Stomach (tissue), 19 donors: ENCODE measurements at places on chromosomes 5 and 9. TPM values are rescaled to one million over a fixed set of nuclear protein-coding genes. Genes with fewer than 3 reads are reported as not detected.
A peak's percentile ranks its signal among the peaks of the same experiment; 100 is the strongest.

Gene EXOSC3
- 55.3 TPM for total RNA-seq

Gene PLAC8L1
- not detected for total RNA-seq

Gene ECSCR
- 15.2 TPM for total RNA-seq

Gene GTF2H2C
- 55.1 TPM for total RNA-seq

Gene LCN15
- not detected for total RNA-seq

Gene C7
- total RNA-seq = 167 TPM

Gene OSMR
- 12.3 TPM for total RNA-seq

Gene UNC13B
- total RNA-seq = 68.7 TPM

Gene ORM2
- total RNA-seq = not detected

- DNase-seq = no peak
Observed at GRCh38 chr9:113522419-113522818, 58.9 kb downstream of the RGS3 start.

- DNase-seq = no peak
Observed at GRCh38 chr9:79116041-79116440, 455.7 kb upstream of the TLE4 start.

- no peak for DNase-seq
Observed at GRCh38 chr5:110063640-110064602, 374.2 kb downstream of the MAN2A1 start.

DNA sequence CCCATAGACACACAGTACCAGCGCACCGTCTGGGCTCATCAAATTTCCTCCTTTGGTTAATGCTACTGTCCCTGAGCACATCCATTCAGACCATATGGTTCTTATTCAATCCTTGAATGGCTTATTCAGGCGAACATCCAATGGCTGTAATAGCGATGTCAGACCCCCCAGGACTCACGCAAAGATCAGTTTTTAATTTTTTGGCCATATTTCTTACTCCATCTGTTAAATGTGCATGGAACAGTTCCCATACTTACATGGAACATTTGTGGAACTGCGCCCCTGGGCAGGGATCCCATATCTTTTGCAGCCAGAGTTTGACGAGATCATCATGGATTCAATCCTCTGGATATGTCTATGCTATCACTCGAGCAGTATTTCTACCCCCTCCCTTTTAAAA, 213.2 kb downstream of the ADAMTS6 start:
- no peak for DNase-seq

GRCh38 chr5:152462021-152462721, 57.1 kb upstream of the NMUR2 start:
- DNase-seq = no peak

DNA sequence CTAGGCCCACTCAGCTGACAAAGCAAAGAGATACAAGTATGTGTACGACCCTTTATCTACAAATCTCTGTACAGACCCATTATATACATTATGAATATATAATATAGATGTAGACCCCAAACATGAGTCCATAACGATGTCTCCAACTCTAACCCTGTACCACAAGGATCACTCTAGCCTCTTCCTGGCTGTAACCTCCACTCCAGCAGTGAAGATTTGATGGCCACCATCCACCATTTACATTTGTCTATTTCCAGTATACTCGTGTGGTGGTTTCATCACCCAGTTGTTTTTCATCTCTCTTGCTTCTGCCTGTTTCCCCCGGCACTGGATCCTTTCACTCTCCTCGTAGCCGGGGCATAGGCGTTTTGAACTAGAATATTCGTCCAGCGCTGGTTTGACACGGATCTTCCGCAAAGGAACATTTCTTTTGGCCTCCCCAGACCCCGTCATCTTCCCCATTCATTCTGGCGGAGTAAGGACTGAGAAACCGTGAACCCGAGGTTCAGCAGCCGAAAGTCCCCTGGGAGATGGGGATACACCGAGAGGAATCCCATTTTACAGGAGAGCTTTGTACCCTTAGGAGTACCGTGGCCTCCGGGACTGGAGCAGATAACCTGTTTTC, 828 bp upstream of the TRIO start:
- no peak for DNase-seq

DNA sequence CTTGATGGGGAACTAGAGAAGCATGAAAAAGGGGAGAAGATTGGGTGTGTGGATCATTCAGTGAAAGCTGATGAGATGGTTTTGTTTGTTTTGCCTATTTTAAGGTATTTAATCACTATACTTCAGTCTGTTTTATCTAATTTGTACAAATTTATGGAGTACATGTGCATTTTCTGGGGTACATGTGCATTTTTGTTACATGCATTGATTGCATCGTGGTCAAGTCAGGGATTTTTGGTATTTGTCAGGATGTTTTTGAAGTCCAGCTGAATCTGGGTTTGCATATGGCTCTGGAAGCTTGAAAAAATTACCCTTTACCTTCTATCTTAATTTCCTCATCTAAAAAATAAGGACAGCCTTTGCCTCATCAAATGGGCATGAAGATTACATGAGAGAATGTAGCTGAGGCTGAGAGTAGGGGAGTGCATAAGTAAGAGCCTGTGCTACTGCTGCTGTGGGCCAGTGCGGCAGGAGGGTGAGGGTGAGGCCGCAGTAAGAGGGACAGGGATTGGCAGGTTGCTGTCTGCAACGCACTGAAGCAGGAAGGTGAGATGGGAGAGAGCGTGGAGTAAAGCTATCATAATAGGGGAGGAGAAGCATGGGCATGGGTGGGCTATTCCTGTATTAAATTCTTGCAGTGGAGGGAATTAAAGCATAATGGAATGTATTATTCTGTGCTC, 139.8 kb downstream of the NPR3 start:
- DNase-seq = no peak

GRCh38 chr9:107948601-107949000, 459.0 kb upstream of the KLF4 start:
- no peak for DNase-seq

DNA sequence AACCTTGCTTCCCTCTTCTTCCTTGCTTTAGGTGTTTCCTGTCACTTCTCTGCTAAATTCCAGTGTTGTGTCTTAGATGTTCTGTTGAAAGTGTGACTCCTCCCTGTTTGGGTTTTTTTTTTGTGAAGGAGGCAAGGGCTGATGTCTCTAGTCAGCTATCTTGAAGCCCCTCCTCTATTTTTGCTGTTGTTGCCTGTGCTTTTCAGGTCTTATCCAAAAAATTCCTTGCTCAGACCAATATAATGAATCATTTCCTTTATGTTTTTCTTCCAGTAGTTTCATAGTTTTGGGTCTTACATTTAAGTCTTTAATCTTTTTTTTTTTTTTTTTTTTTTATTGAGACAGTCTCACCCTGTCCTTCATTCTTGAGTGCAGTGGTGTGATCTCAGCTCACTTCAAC, 22.3 kb downstream of the RIC1 start:
- DNase-seq = no peak

- DNase-seq = no peak
Observed at GRCh38 chr9:87223392-87224246, 274.0 kb upstream of the DAPK1 start.

GRCh38 chr9:93194221-93194625, 10.3 kb downstream of the WNK2 start:
- no peak for DNase-seq

GRCh38 chr9:96636368-96636767, 16.7 kb upstream of the CDC14B start:
- DNase-seq = no peak

DNA sequence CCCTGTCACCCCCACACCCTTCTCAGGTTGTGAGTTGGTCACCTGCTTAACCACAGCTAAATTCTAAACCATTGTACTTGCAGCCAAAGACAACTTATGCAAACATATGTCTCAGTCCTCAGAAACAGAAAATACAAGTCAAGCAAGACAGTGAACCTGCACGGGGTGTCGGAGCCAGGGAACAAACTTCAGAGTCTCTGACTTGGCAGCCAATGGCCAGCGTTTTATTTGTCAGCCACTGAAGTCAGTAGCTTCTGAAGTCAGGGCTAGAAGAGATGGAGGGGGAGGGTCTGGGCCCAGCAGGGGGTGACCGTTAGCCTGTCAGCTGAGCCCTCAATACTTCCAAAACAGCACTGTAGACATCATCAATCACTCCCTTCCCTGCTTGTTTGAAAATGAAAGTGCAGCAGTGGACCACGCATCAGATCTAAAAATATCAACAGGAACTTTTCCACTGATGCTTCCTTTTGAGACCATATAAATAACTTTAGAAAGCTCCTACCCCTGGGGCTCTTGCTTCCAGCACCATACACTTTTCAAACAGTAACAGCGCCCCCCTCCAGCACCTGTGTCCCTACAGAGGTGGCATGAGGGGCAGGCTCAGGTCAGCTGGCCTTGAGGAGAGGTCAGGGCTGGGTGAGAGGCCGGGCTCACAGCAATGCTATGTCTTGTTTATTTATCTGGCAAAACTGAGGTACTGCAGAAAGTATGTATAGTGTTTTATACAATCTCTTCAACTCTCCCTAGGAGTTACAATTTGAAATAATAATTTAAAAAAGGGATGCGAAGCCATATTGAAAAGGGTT, 142.5 kb downstream of the ACER2 start:
- no peak for DNase-seq

DNA sequence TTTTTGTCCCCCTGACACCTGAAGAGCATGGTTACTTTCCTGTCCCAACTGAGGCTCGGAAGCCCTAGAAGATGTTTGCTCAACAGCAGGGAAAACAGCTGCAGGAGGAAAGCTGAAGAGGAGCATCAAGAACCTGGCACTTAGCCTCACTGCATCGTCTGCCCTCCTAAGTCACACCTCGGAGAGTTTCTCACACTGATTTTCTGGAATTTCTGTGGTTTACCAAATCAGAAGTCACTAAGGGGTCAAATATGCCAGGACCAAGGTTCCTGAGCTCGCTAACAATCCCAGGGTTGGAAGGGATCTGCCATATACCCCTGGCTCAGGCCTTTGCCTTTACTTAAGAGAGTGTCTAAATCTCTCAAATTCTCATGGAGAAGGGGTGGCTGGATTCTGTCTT, 5.3 kb downstream of the IL12B start:
- no peak for DNase-seq

- no peak for DNase-seq
Observed at GRCh38 chr9:22143799-22144625, 134.9 kb upstream of the CDKN2B start.

DNA sequence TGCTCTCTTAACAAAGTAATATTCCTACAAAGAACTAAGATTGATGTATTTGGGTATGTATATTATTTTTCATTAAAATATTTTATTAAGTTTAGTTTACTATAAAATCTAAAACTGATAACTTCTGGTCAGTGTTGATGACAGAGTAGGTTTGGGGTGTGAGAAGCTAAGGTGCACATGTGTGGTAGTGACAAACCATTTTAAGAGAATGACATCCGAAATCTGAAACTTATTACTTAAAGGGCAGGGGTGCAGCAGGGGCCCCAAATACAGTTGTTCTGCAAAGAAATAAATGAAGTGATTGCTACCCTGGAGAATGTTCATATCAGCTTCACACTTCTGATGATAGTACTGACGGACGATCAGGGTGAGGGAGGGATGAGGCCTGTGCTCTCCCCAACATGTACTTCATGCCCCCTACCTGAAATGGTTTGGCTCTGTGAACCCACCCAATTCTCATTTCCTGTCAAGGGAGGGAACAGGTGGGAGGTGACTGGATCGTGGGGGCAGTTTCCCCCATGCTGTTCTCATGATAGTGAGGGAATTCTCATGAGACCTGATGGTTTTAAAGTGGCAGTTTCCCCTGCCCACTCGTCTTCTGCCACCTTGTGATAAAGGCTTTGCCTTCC, 125.3 kb upstream of the RFX3 start:
- DNase-seq = no peak

GRCh38 chr9:3177146-3177761, 333.4 kb upstream of the PUM3 start:
- no peak for DNase-seq

GRCh38 chr5:141618030-141618803, 583 bp downstream of the DIAPH1 start:
- peak; percentile 86 for DNase-seq

- DNase-seq = no peak
Observed at GRCh38 chr5:1288439-1289335, 6.2 kb downstream of the TERT start.

- DNase-seq = no peak
Observed at GRCh38 chr5:370959-371810, 49.7 kb downstream of the AHRR start.

GRCh38 chr9:1880038-1880565, 135.0 kb upstream of the SMARCA2 start:
- no peak for DNase-seq

DNA sequence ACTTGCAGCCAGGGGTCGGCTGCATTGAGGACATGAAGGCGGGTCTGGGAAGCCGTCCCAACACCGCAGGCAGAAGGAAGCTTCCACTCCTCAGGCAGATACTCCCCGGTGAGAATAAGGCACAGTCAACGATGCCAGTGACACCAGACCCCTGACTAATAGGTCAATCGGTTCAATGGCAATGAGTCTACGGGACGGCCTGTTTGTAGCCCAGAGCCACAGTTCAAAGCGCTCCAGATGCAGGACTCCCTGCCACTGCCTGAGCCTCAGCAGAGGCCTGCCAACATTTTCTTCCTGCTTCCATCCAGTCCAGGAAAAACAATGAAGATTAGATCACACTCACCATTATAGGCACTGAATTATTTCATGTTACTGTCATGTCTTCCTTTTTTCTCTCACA, 84.5 kb upstream of the SIMC1 start:
- DNase-seq = no peak

- DNase-seq = no peak
Observed at GRCh38 chr9:107358986-107359385, 75.9 kb downstream of the RAD23B start.

DNA sequence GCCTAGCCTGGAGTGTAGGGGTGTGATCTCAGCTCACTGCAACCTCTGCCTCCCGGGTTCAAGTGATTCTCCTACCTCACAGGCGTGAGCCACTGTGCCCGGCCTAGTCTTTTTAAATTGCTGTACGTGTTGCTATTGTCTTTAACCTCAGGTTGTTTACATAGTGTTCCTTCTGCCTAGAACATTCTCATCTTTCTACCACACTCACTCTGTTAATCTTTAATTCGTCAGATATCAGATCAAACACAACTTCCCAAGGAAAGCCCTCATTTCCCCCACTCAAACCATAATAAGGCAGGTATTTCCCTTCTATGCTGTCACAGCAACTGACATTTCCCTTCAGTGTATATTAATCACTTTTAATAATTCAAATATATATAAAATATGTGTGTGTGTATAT, 1310.0 kb upstream of the C9orf72 start:
- DNase-seq = no peak

DNA sequence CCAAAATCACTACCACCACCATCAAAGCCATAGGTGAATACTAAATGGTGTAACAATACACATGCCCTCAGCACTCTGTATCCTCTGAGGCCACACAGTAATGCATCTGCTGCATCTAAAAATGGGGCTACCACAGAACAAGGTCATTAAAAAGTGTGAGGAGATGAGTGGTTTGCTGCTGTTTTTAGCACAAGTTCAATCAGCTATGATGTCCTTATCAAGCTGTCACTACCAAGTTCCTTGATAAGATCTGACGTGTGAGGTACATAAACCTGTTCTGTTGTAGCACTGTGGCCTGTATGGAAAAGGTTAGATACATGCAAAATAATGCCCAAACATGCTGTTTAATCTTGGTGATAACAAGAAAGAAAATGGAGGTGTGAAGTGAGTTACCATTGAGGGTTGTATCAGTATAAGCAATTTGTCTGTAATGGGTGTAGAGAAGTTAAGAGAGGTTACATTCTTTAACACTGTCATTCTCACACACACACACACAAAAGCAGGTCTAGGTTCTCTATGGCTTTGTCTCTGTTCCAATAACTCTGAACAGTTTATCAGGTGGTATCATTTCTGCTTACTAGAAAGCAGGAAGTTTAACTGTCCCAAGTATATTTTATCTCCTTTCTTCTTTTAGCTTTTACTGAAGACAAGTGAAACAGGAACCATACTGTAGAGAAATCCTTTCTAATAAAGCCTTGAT, 252.9 kb downstream of the CWC27 start:
- no peak for DNase-seq

GRCh38 chr5:148353634-148354033, 18.3 kb downstream of the SPINK9 start:
- no peak for DNase-seq

- no peak for DNase-seq
Observed at GRCh38 chr9:90476058-90476457, 166.6 kb downstream of the DIRAS2 start.
